ENCODE measurements at places on chromosomes 12 and 14. TPM values are rescaled to one million over a fixed set of nuclear protein-coding genes. Genes with fewer than 3 reads are reported as not detected.

PRKD1 gene
- polyA plus RNA-seq: 0.07 TPM

MYH6 gene
- not detected for polyA plus RNA-seq

RHOJ gene
- polyA plus RNA-seq: 12.1 TPM

MAP1LC3B2 gene
- polyA plus RNA-seq: 0.81 TPM

SYT1 gene
- 17.0 TPM for polyA plus RNA-seq

CD27 gene
- polyA plus RNA-seq: not detected

TBX5 gene
- polyA plus RNA-seq: not detected

All from SK-N-SH (cell line).